ENCODE measurements at places on chromosomes 5 and 9. TPM values are rescaled to one million over a fixed set of nuclear protein-coding genes. Genes with fewer than 3 reads are reported as not detected.

- no peak for DNase-seq
Measured at GRCh38 chr9:91884696-91885687, 65.0 kb downstream of the ROR2 start.

FKTN gene
- total RNA-seq: 14.5 TPM

PTCH1 gene
- 30.9 TPM for total RNA-seq

DNA sequence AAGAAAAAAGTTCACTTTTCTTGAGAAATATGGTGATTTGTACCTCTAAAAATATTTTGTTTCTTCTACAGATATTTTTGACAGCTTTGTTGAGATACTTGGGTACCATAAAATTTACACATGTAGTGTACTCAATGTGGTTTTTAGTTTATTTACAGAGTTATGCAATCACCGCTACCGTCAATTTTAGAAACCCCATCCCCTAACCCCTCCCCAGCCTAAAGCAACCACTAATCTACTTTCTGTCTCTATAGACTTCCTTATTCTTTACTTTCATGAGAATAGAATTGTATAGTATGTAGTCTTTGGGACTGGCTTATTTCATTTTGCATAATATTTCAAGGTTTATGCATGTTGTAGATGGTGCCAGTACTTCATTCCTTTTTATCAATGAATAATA, 45.0 kb upstream of the TDRD7 start:
- DNase-seq: no peak

MAMDC4 gene
- 6.7 TPM for total RNA-seq
